Activated T-helper 1 cell treated with anti-CD3 and anti-CD28 coated beads, Interleukin-2, amount 50 U/mL, for 16 hours (primary cell): ENCODE measurements at places on chromosomes 16 and 17.

- DNase-seq: peak; percentile 93
Measured at GRCh38 chr17:74379495-74380085, 12.3 kb downstream of the GPR142 start.

DNA sequence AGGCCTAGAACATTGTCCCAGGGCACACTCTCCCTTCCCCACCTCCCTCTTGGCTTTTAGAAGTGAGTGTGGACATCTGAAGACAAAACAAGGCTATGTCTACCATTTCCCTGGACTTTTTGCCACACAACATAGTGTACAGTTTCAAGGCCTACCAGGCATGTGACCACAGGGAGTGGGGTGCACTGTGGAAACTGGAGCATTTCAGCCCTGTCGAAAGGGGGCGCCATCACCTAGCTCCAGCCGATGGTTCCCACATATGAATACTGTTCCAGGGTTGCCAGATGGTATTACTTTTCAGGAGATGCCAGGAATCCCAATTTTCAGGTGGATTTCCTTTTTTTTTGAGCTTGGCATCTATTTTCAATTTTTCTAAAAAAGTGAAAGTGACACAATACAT lies 140.7 kb downstream of the KATNIP start:
- DNase-seq: no peak

DNA sequence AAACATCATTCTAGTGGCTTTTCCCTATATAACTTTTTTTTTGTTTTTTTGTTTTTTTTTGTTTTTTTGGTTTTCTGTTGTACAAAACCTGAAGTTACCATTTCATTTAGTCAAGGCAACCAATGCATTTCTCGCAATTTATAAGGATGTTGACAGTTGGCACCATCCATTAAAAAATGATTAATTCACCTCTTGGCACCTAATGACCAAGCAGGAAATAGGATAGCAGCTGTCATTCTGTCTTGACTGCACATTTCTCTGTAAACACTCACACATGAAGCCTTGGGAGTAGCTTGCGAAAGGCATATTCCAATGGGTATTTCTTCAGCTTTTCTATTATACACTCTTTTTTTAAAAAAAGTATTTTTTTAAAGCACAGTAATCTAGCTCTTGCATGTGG lies 77.5 kb downstream of the SYCE1L start:
- DNase-seq: no peak

DNA sequence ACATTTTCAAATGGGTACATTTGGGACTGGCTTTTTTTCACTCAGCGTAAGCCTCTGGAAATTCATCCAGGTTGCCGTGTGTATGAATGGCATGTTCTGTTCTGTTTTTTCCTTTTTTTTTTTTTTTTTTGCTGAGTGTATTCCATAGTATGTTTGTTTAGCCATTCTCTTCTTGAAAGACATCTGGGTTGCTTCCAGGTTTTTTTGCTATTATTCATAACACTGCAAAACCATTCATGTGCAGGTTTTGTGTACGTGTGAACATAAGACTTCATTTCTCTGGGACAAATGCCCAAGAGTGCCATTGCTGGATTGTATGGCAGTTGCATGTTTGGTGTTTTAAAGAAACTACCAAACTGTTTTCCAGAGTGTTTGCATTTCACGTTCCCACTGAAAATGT lies 335.9 kb upstream of the TNRC6C start:
- no peak for DNase-seq

GRCh38 chr17:70871180-70871818 lies 702.0 kb downstream of the KCNJ2 start:
- DNase-seq: no peak
